ENCODE measurements at places on chromosomes 2 and 18.

DNA sequence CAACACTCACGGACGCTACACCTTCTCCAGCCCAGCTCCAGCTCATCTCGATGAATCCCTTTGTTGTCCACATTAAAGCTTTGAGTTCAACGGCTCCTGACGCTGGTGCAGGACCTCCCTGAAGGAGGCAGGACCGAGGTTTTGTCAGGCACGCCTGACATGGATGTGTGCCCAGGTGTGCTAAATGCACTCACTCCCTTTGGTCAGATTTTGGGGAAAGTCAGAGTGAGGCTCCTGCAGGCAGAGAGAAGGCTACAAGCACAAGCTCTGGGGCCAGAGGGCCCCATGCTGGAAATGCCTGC is 78.6 kb downstream of the NDUFA10 start:
- no peak for DNase-seq

DNA sequence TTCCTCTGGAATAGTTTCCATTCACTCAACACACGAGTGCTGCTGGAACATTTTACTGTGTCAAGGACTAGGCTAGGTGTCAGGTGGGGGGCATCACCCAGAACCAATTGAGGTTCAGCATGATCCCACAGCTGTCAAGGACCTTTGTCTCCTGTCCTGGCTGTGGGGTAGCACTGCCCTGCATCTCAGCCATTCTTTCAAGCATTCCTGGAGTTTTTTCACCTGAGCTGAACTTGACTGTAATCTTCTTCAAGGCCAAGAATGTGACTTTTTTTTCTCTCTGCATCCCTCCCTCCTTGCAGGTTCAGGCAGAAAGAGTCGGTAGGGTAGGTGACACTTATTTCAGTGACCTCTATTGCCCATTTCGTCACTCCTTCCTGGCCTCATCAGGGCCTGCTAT is 3.5 kb downstream of the MAPK4 start:
- DNase-seq: no peak

DNA sequence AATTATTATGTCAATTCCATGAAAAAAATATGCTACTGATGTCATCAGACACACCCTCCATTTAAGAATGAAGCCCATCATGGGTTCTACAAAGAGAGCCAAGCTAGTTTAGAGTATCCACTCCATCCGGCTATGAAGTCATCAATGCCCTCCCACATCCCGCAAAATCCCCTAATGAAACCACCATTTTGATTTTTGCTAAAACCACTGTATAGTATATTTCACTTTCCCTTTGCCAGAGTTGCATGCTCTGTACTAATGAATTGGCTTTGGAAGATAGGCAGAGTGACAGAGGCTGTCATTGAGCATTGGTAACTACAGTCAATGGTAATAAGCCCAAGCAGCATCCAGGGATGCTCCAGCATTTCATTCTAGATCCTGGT is 118.6 kb downstream of the ANKRD44 start:
- DNase-seq: no peak

- no peak for DNase-seq
These were observed 44.0 kb upstream of the RPL31 start for GRCh38 chr2:100957996-100958653.

DNA sequence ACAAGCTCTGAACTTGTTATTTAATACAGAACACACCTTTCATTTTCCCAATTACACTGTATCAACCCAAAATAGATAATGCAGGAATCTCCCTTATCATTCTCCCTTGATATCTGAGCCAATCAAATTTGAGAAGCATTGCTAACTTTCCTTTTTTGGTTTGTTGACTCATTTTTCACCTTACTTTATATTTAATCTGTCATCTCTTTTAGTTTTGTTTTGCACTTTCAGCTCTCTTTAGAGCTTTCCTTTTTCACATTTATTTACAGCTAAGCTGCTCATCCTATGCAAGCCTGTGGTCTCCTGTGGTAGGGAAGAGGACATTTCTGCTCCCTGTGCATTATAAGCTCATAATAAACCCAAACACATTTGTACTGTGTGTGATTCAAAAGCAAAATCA is 50.1 kb downstream of the ITGAV start:
- DNase-seq: no peak

GRCh38 chr2:158127380-158127804 is 25.7 kb downstream of the UPP2 start:
- DNase-seq: no peak

DNA sequence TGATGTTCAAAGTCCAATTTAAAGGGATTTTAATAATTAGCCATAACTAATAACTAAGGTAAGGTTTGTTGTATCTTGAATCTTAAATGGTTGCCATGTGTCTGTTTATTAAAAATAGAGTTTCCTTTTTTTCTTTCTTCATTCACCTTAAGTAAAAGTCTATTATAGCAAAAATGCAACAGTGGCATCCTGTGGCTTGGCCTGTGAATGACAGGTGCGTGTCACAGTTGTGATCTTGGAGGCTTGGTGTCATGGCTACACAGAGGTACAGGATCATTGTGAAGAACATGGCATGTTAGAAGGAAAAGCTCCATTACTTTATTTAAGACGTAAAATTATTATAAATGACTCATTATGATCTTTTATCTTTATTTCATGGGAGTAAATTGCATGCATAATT is 246.1 kb downstream of the BCL2 start:
- peak; percentile 57 for DNase-seq

DNA sequence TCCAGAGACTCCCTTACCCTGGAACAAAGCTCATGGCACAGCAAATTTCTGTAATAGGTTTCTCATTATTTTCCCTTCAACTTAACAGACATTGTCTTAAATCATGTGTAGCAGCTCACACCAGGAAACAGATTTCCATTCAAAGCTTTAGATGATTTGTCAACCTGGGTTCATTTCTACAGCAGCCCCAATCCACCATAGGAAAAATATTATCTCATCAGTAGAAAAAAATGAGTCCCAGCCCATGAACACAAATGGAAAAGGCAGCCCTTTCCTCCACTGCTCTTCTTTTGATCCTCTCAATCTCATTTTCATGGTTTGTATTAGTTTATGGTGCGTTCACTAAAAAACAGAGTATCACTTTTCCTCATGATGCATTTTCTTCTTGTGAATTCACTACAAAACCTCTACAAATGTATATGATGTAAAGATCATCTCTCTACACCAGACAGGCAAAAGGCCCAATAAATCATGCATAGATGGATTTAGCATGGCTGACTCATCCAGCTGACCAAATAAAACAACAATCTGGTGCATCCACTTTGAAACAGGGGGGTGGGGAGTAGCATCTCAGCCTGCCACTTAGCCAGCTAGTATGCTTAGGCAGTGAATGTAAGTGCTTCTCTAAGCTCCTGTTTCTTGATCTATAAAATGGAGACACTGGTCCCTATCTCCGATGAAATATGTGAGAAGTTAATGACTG is 78.6 kb downstream of the SATB2 start:
- no peak for DNase-seq

GRCh38 chr18:57697426-57697825 is 75.8 kb upstream of the NARS1 start:
- DNase-seq: no peak

GRCh38 chr2:136362676-136363390 is 244.9 kb upstream of the CXCR4 start:
- DNase-seq: no peak

DNA sequence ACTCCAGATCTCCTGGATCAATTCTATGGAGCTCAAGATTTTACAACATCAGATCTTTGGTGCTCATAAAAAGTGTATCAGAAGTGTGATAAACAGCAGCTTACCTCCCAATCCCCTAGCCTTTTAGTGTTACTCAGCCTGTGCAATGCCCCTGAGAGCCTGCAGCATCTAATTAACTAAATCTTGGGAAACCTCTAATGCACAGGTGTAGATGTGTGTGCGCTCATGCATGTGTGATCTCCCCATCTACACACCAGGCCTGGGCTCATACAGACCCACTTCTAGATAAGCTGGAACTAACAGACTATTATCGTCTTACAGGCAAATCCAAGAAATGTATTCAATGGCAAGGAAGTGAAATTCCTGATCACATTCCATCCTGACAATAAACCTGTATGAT is 7.5 kb downstream of the SUCLG1 start:
- DNase-seq: no peak

GRCh38 chr2:164369366-164369765 is 251.9 kb downstream of the GRB14 start:
- no peak for DNase-seq

- no peak for DNase-seq
These were observed 77.9 kb upstream of the DOCK10 start for GRCh38 chr2:225120186-225120585.

GRCh38 chr2:39989888-39990287 is 210.8 kb upstream of the THUMPD2 start:
- DNase-seq: no peak

DNA sequence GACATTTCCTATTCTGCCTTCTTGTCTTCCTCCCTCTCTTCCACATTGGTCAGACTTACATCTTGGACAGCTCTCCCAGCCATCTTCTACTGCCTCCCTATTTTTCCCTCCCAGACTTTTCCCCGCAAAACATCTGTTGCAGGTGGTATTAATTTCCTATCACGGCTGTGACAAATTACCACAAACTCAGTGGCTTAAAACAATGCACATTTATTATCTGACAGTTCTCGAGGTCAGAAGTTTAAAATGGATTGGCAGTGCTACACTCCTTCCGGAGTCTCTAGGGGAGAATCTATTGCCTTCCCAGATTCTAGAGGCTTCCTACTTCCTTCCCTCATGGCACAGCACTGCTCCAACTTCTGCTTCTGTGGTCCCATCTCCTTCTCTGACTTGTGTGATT is 33.3 kb downstream of the STRADB start:
- no peak for DNase-seq

GRCh38 chr2:230714136-230714480 is 1.5 kb downstream of the CAB39 start:
- peak; percentile 68 for DNase-seq

GRCh38 chr2:25132299-25132635 is 36.1 kb downstream of the POMC start:
- DNase-seq: no peak

GRCh38 chr2:5696404-5696944 is 4.3 kb downstream of the SOX11 start:
- peak; percentile 61 for DNase-seq

GRCh38 chr2:134154246-134154645 is 99.6 kb upstream of the MGAT5 start:
- DNase-seq: no peak

GRCh38 chr2:227454323-227454860 is 17.6 kb upstream of the AGFG1 start:
- DNase-seq: no peak

GRCh38 chr2:17611036-17611435 is 70.5 kb downstream of the VSNL1 start:
- no peak for DNase-seq

- no peak for DNase-seq
These were observed 334.0 kb downstream of the SOCS6 start for GRCh38 chr18:70622622-70623419.

DNA sequence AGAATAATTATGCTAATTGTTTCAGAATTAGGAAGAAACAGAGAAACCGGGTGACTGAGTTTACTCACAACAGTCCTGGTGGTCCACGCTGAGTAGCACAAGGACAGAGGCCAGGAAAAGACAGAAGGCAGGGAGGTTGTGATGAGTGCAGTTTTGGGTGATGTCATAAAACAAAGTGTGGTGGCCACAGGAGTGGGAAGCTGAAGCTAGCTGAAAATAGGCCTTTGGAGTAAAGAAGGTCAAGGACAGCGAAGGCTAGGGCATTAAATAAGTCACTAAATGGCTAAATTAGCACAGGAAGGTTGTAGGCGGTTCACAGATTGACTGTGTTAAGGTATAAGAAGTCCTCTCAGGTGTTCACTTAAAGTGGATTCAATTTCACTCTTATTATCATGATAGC is 120.9 kb upstream of the TTN start:
- DNase-seq: no peak

DNA sequence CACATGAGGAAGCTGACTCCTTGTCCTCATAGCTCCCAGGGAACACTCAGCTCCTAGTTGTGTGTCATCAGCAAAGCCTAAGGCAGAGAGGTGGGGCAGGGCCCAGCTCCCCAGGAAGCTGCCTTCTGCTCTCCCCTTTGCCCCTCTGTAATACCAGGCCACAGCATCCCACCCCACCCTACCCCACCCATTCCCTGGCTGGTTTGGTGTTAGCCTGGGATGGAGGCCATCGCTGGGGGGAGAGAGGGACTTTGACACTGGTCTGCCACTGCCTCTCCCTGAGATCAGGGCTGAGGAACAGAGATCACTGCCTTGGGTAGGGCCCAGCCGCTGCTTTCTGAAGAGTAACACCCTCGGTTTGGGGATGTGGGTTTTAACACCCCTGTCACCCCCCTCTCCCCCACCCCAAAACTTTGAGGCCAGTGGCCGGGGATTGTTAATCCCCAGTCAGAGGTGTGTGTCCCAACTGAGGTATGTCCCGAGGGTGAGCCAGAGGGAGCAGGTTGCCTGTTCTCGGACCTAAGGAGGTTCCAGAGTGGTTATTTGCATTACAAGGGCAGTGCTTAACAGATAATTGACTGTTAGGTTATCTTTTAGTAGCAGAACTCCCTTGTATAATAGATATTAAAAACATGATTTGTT is 41.4 kb downstream of the TET3 start:
- DNase-seq: no peak

DNA sequence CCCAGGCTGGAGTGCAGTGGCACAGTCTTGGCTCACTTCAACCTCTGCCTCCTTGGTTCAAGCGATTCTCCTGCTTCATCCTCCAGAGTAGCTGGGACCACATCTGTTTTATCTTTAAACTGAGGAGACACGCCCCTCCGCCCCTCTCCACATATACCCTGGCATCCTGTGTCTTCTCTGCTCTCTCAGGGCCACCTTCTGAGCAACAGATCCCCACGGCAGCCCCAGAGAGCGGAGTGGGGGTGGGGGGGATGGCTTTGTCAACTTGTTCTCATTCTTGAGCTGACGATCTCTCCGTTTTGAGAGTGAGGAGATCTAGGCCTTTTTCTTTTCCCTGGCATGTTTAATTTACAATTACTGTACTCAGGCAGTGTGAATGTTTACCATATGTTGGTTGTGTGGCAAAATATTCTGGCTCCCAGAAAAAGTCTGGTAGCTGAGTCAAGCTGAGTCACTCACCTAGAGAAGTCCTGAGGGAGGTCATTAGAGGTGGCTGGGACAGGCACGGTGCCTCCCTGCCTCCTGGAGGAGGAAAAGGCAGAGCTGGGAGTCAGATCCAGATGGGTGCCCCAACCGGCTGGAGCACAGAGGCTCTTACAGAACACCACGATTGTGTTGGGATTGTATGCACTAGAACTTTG is 19.5 kb upstream of the ID2 start:
- no peak for DNase-seq

DNA sequence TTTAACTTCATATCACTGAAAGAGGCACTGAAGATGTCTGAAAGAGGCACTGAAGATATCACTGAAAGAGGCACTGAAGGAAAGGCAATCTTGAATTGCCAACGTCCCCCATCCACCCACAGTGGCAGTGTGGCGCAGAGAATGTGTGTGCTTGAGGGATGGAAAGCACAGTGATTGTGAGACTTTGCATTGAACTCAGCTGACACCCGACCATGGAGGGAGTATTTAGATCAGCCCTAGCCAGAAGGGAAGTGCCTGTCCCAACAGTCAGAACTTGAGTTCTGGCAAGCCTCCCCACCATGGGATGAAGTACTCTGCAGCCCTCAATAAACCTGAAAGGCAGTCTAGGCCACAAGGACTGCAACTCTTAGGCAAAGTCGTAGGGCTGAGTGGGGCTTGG is 33.8 kb downstream of the MAP4K3 start:
- DNase-seq: no peak

Measured in NAMALWA (cell line).